Right cardiac atrium (tissue), 5 donors: ENCODE measurements at places on chromosomes 16 and 17. TPM values are rescaled to one million over a fixed set of nuclear protein-coding genes. Genes with fewer than 3 reads are reported as not detected.

- peak; percentile 80 for DNase-seq
Measured at GRCh38 chr17:2058586-2059546, 4.0 kb downstream of the HIC1 start.

DNA sequence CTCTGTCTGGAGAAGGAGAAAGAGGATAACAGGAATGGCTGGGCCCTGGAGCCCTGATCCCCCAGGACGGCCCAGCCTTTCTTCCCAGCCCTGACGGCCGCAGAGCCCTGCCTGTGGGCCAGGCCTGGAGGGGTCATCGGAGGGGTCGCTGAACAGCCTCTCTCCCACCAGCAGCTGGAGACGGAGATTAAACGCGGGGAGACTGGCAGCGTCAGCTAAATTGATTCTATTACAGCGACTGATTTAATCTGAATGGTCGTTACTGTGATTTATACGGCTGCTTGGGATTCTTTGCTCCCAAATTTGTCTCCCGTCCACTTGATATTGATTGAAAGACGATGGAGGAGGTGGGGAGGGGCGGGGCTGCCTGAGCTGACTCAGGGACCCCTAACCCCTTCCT is 7.1 kb upstream of the CDH15 start:
- DNase-seq: peak; percentile 26

GRCh38 chr16:74757349-74757748 is 17.3 kb downstream of the FA2H start:
- DNase-seq: no peak

- DNase-seq: no peak
Measured at GRCh38 chr16:24298548-24299167, 42.5 kb downstream of the CACNG3 start.

DNA sequence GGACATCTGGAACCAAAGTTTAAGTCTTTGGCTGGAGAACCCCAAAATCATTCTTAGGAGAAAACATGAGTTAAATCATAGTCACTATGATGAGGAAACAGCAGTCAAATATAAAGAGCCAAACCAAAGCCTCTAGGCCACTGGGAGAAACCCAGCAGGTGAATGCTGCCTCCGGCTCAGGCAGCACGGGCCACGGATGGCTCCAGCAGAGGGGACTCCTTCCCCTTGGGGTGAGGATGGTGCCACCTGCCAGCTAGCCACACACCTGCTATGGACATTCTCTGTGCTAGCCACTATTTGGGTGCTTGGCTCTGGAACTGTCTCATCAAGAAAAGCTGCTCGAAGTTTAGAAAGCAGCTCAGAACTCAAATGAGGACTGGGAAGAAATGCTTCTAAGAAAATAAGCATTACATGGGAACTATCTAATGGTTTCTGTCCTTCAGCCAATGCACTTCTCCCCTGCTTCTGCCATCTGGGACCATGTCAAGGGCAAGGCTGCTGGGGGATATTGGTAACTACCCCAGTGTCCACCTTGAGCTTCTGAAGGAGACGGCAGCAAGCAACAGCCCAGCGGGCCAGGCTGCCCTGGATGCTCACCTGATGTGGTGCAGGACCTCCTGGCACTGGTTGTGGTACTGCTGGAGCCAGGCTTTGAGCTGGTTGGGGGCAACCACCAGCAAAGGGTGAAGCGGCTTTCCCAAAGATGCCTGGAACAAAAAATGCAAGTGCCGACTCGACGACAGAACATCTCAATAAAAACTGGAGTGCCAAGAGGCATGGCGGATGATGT is 22.5 kb downstream of the ELAC2 start:
- DNase-seq: no peak

The PRSS8 gene
- 0.41 TPM for polyA plus RNA-seq

The HOXB3 gene
- 2.8 TPM for polyA plus RNA-seq
